ENCODE measurements at places on chromosomes 13 and 19.

- no peak for DNase-seq
These were observed 13.1 kb upstream of the FBXL3 start for GRCh38 chr13:77040076-77040475.

DNA sequence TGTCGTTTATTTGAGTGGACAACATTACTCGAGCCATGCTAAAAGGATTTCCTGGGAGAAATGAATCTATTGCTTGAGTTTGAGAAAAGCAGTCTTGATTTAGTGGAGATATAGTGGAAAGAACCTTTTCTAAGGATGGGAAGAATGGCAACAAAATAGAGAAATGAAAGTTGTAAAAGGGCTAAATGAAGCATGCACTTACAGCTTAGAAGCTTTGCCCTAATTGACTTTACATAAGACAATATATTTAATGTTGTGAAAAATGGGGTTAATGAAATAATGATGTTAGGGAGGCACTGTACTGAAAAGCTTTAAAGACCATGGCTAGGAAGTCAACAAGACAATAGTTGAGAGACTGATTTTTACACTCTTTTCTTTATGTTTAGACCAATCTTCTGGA is 35.4 kb downstream of the SLC10A2 start:
- DNase-seq = no peak

- no peak for DNase-seq
These were observed 445.7 kb downstream of the RFC3 start for GRCh38 chr13:34263681-34264080.

- DNase-seq = no peak
These were observed 10.5 kb downstream of the ZIC2 start for GRCh38 chr13:99991828-99992775.

DNA sequence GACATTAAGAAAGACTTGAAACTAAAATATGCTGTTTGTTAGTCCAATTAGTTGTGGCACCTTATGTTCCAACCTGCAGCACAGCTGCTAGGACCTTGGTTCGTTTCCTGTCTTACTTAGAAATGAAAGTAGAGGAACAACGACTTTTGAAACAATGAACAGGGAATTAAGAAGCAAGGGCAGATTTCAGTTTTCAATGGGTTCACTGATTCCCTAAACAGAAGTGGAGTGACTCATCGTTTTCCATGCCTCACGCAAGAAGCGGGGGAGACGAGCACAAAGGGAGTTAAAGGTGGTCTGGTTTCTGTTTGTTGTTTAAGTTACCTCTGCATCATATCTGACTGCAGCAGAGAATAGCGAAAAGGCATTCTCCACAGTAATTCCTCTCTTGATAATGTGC is 44.8 kb downstream of the PHF11 start:
- DNase-seq = no peak

- DNase-seq = no peak
These were observed 579.1 kb downstream of the KCTD12 start for GRCh38 chr13:76307142-76307541.

- DNase-seq = no peak
These were observed 62.3 kb downstream of the GADD45B start for GRCh38 chr19:2538096-2538757.

DNA sequence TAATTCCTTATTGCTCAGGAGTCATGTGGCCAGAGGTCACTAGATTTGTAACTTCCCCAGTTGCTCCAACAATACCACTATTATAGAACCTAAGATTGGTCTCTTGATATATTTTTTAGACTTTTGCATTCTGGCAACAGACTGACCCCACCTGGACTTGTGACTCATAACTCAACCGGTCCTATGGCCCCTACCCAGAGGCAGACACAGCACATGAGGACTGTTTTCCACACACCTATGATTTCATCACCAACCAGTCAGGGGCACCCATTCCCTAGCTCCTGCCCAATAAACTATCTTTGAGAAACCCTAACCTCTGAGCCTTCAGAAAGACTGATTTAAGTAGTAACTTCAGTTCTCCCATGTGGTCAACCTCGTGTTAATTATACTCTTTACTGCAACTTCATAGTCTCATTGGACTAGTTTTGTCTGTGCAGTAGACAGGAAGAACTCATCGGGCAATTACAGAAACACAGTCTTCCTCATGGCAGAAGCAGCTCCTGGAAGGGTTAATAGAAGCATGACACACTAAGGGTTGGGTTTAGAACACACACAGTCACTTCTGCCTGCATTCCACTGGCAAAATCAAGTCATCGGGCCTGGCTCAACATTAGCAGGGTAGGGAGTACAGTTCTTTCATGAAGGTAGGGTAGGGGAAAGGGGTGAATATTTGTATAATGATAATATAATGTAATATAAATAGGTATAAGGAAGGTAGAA is 251.8 kb downstream of the UQCRFS1 start:
- DNase-seq = no peak

DNA sequence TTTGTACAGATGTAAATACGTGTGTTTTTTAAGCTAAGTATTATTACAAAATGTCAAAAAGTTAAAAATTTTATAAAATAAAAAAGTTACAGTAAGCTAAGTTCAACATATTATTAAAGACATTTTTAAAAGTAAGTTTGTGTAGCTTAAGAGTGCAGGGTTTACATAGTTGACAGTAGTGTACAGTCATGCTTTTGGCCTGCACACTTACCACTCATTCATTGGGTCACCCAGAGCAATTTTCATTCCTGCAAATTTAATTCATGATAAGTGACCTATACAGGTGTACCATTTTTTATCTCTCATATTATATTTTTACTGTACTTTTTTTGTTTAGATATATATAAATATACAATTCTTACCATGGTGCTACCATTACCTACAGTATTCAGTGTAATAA is 769.9 kb upstream of the SLITRK6 start:
- DNase-seq = no peak

- DNase-seq = no peak
These were observed 131.5 kb downstream of the RGCC start for GRCh38 chr13:41588899-41589298.

DNA sequence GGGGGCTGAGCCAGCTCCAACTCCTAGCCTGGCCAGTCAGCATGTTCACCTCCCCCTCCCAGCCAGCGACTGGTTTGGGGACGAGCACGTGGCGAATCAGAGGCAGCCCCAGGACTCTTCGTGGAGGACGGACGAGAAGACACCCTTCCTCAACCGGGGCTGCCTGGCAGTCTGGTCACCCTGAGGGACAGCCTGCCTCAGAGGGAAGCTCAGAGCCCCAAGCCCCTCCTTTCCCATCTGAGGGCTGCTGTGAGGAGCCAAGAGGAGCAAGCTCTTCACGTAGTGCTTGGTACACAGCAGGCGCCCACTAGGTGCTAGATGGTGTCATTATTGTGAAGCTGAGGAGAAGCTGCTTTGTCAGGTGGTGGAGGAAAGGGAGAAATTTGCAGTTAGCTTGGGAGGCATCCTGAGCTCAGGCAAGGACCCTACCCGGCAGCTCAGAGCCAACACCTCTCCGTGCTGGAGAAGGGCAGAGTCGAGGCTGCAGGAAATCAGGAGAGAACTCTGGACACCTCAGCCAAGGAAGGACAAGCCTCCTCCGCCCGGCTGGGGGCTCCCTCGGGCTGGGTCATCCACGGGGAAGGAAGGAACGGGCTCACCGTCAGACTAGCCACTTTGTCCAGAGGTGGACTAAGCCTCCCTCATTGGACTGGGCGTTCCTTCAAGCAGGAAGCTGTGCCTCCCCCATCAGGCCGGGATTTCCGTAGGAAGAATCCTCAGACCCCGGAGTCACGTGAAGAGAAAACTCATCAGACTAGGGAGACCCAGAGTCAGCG is 14.9 kb upstream of the C2CD4C start:
- no peak for DNase-seq

GRCh38 chr19:50418176-50419021 is at the start of gene SPIB:
Gene SPIB (plus strand): TSS chr19:50418938. CDS start chr19:50418963, 25 bp downstream.
- DNase-seq = no peak

DNA sequence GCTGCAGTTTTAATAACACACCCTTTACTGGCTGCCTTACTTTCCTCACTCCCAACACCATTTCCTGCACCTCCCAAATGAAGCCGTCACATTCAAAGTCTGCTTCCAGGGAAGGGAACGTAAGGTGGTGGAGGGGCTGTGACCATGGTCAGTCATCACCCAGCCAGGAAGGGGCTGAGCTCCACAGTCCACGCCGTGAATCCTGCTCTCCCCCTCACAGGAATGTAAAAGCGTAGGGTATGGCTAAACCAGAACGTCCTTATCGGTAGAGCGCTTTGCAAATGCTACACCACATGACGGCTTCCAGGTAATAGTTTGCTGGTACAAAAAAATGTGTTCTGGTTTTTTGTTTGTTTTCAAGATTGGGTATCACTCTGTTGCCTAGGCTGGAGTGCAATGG is 7.0 kb downstream of the NUMBL start:
- no peak for DNase-seq

DNA sequence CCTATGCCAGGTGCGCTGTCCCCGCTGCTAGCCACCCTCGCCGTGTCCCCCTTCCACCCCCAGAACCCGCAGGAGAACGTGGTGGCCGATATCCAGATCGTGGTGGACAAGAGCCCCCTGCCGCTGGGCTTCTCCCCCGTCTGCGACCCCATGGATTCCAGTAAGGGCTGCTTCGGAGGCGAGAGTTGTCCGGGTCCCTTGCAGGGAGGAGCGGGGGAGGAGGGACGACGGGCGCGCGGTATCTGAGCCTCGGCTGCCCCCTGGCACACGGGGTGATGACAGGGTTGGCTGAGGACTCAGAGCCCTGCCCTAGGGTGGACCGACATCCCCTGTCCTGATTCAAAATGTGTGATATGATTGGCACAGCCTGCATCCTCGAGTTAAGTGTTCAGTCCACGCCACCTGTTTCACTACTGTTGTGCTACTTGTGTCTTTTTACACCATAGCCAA is 653 bp downstream of the MVB12A start:
- DNase-seq = peak; percentile 62

DNA sequence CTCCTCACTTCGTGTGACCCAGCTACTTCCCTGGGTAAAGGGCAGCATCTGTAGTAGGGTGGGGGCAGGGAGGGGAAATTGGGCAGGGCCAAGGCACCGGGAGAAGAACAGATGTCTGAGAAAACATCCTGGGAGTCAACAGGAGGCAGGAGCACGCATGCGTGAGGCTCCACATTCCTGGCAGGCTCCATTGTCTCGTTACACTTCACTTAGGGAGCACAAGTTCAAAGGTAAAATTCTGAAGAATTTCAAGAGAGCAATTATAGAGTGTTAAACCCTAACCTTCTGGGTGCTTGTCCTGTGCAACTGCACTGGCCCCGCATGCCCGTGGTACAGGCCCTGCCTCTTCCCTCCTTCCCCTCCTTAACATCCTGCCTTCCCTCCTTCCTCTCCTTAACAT is 79.6 kb upstream of the POMP start:
- DNase-seq = no peak

DNA sequence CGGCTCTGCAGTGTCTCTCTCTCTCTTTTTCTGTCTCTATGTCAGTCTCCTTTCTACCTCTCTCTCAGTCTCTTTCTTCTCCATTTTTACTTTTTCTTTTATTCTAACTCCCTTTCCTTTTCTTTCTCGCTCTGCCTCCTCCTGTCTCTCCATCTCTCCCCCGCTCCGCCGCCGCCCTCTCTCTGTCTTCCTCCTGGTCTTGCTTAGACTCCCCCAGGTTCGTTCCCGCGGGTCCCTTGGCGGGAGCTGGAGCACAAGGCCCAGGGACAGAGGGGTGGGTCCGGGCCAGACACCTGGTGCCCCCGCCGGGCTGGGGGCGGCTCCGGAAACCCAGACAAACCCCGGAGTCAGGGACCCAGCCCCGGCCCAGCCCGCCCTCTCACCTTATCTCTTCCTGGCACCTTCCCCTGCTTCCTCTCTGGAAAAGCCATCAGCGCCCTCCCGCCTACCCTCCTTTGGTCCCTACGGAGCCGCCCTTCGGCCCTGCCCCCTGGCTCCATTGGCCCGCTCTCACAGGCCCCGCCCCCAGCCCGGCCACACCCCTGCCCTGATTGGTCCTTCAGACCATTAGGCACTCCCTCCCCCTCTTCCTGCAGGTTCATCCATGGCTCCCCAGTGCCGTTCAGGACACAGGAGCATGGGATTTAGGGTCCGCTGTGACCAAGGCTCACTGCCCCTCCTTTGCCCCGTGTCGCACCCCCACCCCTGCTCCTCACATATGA is 15.4 kb upstream of the NOP53 start:
- peak; percentile 74 for DNase-seq

DNA sequence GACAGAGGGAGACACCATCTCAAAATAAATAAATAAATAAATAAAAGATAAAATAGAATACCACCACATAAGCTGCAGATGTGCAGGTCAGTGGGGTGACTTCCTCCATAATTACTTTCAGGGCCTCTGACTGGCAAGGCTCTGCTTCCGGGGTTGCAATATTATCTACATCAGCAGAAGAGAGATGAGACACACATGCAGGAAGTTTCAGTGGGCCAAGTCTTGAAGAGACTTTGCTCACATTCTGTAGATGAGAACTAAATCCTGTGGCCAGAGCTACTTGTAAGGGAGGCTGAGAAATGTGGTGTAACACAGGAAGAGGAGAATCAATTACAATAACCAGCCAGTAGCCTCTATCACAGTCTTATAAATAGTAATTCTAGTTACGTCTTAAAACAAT is 89.9 kb upstream of the MAB21L1 start:
- no peak for DNase-seq

GRCh38 chr19:45815481-45816216 is 541 bp upstream of the RSPH6A start:
- DNase-seq = no peak

GRCh38 chr19:46393456-46394401 is 19.6 kb downstream of the CCDC8 start:
- no peak for DNase-seq

DNA sequence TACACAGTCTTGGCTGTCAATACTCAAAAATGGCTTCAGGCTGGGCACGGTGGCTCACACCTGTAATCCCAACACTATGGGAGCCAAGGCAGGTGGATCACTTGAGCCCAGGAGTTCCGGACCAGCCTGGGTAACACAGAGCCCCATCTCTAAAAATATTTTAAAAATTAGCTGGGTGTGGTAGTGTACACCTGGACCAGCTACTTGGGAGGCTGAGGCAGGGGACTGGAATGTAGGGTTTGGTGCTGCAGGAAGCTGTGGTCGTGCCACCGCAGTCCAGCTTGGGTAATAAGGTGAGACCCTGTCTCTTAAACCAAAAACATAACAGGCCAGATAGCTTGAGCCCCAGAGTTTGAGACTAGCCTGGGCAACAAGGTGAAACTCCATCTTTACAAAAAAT is 6.7 kb upstream of the CHERP start:
- no peak for DNase-seq

DNA sequence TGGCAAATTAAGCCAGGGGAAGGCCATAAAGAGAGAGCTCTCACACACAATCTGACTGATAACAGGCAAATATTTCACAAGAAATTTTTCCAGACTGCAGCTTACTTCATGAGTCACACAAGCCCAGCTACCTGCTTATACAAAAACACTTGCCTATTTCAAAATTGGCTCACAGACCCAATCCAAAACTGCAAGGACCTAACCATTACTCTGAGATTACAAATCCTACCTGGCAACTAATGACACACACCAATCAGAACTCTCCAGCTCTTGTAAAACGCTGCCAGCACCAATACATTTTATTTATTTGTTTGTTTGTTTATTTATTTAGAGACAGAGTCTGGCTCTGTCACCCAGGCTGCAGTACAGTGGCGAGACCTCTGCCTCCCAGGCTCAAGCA is 18.1 kb upstream of the ZFP82 start:
- DNase-seq = no peak
